Left renal cortex interstitium (tissue), 4 donors: ENCODE measurements at places on chromosomes 12 and 14.

- DNase-seq, result no peak
These were observed 11.4 kb downstream of the MGST1 start for GRCh38 chr12:16358878-16359277.

DNA sequence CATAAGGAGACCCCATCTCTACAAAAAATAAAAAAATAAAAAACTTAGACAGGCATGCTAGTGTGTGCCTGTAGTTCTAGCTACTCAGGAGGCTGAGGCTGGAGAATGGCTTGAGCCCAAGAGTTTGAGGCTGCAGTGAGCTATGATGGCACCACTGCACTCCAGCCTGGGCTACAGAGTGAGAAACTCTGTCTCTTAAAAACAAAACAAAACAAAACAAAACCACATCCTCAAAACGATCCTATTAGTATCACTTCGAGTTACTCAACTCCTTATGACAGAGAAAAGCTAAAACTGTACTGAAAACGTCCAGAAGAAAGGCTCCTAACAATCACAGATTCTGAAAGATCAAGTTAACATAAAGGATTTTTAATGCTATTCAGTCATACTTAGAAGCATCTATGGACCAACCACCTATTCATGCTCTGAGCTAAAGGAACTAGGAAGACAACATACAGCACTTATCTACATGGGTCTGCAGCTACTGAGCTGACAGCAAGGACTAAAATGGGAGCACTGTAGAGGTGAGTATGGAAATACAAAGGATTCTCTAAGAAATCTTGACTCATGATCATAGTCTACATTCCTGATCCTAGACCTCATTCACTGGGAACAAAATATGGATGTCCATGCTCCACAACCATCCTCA lies 75.3 kb upstream of the DUSP6 start:
- no peak for DNase-seq

GRCh38 chr12:101490286-101490920 lies 15.3 kb downstream of the SPIC start:
- no peak for DNase-seq

DNA sequence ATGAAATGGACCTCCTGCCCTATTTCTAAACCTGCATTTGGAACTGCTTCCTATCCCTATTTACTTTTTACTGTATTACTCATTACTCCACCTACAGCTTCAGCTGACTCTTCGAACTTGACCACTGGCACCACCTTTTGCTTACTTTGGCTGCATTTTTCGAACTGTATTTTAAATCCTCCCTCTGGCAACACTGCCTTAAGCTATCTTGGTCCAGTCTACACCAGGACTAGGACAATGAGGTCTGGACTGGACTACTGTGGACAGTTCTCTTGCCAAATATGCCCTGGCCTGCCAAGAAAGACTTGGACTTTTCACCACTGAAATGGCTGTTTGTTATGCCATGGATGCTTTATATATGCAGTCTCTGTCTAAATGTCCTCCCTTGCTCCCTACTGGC lies 328.1 kb downstream of the BTG1 start:
- no peak for DNase-seq

GRCh38 chr14:50926851-50927386 lies 17.4 kb downstream of the PYGL start:
- DNase-seq, result no peak

DNA sequence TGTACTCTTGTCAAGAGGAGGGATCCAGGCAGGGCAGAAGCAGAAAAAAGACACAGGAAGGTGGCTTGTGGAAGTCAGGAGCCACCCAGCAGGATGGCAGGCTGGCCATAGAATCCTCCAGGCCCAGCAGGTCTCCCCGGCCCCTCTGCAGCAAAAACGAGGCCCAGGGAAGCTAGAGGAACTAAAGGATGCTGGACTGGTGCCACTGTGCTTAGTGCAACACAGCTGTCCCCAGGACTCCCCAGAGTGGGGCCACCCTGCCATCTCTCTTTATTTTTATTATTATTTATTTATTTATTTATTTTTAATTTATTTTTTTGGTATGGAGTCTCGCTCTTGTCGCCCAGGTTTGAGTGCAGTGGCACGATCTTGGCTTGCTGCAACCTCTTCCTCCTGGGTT lies 54.1 kb downstream of the PITPNM2 start:
- DNase-seq, result no peak

DNA sequence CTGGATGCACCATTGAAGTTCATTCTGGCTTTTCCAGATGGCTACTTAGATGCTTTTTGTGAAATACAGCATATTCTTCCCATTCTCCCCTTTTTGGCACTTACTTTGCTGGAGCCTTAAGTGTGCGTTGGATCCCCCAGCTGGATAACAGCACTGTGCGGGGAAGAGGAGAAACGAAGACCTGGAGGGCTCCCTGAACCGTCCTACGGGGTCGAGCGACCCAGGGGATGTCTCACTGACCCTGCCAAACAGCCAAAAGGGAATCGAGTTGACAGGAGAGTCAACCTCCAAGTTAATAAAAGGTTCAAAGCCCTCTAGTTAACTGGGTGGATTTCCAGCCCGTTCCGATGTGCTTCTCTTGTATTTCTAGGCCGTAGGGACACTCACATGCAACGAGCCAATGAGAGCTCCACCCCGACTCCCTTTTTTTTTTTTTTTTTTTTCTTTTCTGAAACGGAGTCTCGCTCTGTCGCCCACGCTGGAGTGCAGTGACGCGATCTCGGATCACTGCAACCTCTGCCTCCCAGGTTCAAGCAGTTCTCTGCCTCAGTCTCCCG lies 1.0 kb upstream of the CAMKK2 start:
- DNase-seq, result peak; percentile 38
